Fibroblast of upper back skin (primary cell): ENCODE measurements at places on chromosomes 16 and 17.
A peak's percentile ranks its signal among the peaks of the same experiment; 100 is the strongest.

DNA sequence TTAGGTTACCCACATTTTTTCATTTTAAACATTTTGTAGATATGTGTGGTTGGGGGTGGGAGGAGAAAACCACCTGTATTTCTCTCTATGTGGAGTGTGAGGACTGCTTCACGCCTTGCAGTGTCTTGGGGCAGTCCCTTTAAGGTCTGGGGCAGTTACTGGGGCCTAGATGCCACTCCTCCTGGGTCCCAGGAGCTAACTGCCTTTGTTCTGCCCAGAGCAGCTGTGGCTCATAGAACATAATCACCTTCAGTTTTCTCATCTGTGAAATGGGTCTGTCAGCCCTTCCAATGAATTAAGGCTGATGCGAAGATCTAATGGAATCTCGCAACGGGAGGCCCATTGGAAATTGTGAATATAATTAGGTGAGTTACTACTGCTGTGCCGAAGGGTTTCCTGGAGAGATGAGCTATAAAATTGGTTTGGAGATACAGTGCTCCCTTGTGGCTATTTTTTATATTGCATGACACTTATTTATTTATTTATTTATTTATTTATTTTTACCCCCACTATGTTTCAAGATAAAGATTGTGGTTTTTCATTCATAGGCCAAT is 22.9 kb downstream of the DHRS7C start:
- peak; percentile 28 for DNase-seq

GRCh38 chr16:84839054-84839453 is 19.3 kb downstream of the CRISPLD2 start:
- DNase-seq = peak; percentile 78

DNA sequence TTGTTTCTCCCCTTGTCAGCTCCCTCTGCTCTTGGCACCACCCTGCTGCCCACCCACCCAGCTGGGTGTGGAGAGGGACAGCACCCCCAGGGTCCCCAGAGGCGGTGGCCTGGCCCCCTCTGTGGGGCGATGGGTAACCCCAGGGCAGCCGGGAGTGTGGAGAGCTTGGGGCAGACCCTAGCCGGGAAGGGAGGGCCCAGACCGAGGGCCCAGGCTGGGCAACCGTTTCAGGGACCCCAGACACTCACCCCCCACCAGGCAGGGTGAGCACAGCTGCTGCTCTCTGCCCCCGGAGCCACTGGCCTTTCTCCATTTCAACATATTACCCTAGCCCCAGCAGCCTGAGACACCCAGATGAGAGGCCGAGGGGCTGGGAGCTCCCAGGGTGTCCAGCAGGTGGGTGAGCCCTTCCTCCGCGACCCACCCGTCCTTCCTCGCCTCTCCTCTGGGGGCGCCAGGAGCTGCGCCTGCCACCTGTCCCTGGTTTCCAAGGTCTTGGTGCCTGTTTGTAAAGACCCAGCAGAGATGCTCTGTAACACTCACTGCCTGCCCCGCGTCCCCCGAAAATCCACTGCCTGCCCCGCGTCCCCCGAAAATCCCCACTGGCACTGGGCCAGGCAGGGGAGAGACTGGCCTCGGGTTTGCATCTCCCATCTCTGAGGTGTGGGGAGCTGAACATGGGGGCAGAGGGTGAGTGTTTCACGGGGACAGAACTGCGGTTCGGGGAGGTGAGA is 45.4 kb downstream of the BAHCC1 start:
- no peak for DNase-seq

DNA sequence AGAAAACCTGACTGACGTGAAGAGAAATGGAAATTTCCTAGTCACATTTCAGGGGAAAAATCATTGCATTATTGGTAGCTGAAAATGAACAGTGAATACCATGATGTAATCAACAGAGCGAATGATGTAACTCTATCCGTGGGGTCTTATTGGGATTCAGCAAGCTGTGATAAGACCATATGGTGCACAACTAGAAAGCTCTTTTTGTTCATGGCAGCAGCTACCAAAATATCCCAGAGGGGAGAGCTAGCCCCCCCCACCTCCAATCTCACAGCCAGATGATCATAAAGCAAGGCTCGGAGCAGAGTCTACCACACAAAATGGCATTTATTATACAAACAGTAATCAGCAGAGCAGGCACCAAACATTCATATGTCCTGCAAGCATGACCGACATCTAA is 22.2 kb upstream of the DNAH17 start:
- peak; percentile 67 for DNase-seq

DNA sequence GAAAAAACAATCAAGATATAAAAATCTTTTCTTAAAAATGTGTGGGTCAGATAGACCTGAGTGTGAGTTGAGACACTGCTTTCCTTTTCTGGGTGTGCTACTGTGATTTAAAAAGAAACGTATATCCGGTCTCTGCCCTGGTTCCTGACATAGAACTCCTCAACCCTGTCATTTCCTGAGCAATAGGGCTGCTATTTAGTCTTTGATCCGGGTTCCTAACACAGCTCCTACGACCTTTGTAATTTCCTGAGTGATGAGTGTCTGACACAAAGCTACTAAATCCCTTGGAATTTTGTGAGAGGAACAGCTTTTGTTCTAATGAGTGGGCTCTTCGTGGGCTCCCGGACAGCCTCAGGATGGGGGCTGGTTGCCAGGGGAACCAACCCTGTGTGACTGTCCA is 93.9 kb upstream of the FA2H start:
- peak; percentile 40 for DNase-seq

- DNase-seq = no peak
These were observed 5.0 kb downstream of the PAM16 start for GRCh38 chr16:4345836-4346781.

DNA sequence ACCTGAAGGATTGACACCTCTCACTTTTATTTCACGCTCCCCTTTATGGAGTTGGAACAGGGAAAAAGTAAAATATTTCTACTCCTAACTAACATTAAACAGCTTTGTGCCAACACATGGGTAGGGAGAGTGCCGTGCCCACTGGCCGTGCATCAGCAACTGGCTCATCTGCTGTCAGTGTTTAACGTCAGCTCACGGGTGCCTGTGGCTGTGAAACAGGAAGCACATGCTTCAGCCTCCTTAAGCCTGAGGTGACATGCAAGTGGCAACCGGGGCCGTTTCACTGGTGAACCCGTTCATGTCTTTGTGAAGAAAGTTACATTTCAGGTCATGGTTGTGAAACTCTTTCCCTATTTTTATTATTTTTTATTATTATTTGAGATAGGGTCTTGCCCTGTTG is 3.2 kb downstream of the SPG7 start:
- DNase-seq = no peak

DNA sequence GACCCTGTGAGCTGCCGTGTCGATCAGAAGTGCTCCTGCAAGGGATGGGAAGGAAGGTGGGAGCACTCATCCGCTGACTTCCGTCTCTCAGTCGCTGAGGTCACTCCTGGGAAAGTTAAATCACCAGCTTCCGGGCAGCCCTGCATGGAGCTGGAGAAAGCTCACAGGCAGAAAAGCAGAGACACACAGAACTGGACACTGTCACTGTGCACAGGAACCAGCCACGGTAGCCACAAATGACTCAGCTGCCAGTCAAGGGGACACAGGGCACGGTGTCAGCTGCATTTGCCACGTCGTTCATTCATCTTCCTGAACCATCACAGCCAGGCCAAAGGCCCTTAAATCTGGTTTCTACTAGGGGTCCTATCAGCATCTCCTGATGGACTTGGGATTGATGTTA is 226.4 kb upstream of the PSMD7 start:
- no peak for DNase-seq

DNA sequence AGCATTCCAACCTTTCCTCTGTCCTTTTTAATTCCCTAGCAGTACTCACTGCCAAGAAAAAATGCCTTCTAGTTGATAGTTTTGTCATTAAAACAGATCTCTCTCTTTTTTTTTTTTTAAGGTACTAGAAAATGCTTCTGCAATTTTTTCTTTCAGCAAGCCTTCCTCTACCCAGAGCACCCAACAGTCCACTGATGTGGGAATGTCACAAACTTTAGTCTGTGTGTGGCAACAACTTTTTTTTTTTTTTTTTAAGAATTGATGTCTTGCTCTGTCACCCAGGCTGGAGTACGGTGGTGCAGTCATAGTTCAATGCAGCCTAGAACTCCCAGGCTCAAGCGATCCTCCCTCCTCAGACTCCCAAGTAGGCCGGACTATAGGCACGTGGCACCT is 34.7 kb downstream of the CDRT15 start:
- no peak for DNase-seq

DNA sequence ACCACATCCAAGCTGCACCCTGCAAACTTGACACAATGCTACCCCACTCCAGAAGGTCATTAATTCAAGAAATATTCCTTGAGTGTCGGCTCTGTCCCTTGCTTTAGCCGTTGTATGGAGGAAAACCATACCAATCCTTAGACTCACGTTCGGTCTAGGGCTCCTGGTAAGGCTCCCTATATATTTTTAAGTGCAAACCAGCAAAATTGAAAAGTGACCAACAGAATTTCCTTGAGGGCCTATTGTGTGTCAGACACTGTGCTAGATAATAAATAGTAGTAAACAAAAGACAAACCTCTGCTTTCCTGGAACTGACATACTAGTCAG is 390 bp upstream of the BBS2 start:
- no peak for DNase-seq

DNA sequence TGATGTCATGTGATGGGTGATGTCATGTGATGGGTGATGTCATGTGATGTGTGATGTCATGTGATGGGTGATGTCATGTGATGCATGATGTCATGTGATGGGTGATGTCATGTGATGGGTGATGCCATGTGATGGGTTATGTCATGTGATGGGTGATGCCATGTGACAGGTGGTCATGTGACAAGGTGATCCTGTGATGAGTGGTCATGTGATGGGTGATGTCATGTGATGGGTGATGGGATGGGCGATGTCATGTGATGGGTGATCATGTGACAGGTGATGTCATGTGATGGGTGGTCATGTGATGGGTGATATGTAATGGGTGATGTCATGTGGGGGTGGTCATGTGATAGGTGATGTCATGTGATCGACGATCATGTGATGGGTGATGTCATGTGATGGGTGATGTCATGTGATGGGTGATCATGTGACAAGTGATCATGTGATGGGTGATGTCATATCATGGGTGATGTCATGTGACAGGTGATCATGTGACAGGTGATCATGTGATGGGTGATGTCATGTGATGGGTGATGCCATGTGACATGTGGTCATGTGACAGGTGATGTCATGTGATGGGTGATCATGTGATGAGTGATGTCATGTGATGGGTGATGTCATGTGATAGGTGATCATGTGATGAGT is 17.2 kb downstream of the CD300LB start:
- DNase-seq = peak; percentile 22

DNA sequence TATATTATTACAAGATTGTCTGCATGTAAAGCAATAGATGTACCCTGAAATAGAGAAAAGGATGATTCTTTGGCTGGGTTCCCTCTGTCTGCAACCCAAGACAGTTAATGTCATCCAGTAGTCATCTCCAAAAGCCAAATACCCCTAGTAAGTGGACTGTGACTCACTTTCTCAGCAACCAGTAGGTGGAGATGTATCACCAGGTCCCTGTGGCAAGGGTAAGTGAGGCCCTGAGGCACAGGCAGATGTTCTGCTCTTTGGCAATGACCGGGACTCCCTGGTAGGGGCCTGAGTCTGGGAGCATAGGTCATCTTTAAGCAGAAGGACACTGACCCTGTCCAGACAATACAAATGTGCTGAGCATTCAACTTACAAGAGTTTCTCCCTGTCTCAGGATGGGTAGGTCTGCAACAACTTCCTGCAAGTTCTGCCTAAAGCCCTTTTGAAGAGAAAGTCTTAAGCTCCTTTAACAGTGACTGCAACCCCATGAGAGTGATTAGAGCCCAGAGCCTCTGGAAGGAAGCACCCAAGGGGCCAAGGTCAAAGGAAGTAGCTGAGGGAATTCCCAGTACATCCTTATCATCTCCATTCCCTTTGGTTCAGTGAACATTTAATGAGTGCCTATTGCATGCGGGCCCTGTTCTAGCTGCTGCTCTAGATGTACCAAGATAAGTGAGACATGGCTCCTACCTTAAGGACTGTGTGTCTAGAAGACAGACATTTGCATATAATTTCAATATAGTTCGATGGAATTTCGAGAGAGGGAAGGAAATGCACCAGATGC is 31.9 kb downstream of the PMP22 start:
- peak; percentile 50 for DNase-seq

GRCh38 chr17:73191443-73192205 is 1.2 kb upstream of the COG1 start:
- DNase-seq = peak; percentile 62
